ENCODE measurements at places on chromosomes 6 and 20.
A peak's percentile ranks its signal among the peaks of the same experiment; 100 is the strongest.

GRCh38 chr20:51532577-51533191 lies 9.8 kb downstream of the NFATC2 start:
- DNase-seq: no peak

DNA sequence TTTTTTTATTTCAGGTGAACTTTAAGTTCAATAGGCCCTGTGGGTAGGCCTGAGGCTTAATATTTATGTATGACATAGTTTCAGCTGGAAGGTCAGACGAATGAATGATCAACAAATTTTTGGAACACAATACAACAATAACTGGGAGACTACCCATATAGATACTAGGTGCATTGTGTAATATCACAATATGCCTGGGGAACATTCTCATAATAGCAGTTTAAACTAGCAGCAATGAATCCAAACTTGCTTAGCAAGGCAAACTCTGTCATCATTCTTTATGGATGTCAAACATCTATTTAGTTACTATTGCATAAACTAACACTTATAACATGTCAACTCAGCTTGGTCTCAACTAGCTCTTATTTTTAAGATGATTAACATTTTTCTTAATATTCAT lies 49.3 kb downstream of the ELOVL4 start:
- no peak for DNase-seq

GRCh38 chr6:87900160-87900698 lies 147.4 kb upstream of the SPACA1 start:
- DNase-seq: no peak

GRCh38 chr20:3889489-3890397 lies 556 bp downstream of the PANK2 start:
- peak; percentile 51 for DNase-seq

- DNase-seq: no peak
These were observed 39.7 kb downstream of the TRAM2 start for GRCh38 chr6:52537001-52537753.

DNA sequence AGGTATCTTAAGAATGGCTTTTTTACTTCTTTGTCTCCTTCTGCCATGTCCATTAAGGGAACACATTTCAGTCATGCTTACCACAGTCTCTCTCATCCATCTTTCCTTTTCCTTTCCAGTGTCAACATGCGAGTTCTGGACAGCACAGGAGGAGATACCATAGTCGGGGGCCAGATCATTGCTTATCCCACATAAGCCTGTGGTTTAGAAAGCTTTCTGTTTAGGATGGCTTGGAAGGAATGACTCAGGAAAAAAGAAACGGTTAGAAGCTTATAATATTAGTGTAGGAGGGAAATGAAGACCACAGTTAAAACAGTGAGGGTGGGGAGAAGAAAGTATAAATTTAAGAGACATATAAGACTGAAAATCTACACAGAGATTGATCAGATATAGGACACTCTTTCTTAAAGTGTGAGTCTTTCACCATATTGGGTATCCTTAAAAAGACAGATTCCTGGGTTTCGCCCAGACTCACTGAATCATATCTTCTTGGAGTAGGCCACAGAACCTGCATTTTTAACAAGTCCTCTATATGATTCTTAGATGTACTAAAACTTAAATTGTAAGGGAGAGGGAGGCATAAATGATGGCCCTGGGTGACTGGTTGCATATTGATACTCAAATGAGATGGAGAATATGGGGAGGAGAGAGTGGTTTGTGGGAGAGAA lies 36.1 kb downstream of the DSE start:
- no peak for DNase-seq

- DNase-seq: no peak
These were observed 4.8 kb downstream of the CD93 start for GRCh38 chr20:23081263-23081819.

DNA sequence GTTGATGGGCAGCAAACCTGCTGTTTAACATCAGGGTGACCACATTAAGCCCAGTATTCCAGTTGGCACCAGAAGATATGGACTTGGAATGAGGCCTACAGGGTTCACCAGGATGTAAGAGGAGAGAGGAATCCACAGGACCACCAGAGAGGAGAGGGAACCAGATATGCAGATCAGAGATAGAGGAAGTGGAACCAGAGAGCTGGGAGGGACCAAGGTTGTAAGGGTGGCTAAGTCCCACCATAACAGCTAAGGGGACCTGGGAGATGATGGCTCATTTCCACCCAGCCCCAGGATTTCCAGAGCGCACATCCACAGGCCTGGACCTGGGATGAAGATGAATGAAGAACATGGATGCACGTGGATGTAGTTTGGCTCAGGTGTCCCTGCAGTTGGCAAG lies 11.1 kb downstream of the BTN2A1 start:
- no peak for DNase-seq

GRCh38 chr6:131948692-131949619 lies 2.2 kb downstream of the CCN2 start:
- no peak for DNase-seq

- no peak for DNase-seq
These were observed 49.7 kb downstream of the TNFRSF21 start for GRCh38 chr6:47260021-47260420.

- no peak for DNase-seq
These were observed 16.5 kb downstream of the PXMP4 start for GRCh38 chr20:33703498-33704137.

DNA sequence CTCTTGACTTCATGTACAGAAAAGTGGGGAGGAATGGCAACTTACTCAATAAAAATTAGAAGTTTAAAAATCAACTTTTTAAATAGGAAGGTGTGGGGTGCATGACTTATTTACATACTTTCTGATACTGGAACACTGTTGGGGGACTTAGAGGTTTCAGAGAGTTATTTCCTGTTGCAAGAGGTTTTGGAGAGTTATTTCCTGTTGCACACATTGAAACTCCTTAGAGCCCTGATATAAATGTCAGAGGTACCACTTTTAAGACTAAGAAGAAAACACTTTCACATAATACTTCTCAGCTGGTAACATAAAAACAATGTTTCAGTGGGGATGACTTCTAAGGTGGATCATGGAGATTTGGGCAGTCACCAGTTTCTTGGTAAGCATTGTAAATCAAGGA lies 579.9 kb downstream of the MMUT start:
- DNase-seq: no peak

GRCh38 chr20:37319151-37319671 lies 26.7 kb upstream of the SRC start:
- DNase-seq: no peak

- no peak for DNase-seq
These were observed 6.5 kb upstream of the RBBP8NL start for GRCh38 chr20:62433658-62434497.

DNA sequence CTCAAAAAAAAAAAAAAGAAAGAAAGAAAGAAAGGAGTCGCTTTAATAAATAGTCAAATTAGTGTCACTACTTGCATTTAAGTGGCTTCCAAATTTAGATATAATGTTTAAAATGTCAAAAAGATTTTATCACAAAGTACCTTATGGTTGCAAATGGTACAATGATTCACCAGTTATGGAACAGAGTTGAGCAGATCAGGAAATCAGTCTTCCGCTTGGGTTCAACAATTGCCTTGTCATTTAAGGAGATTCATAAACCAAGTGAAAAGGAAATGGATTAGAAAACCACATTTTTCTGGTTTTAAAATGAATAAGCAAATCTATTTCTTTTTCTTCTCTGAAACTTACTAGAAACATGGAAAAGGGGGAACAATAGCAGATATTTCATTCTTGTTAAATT lies 94.8 kb upstream of the PTPRT start:
- no peak for DNase-seq

DNA sequence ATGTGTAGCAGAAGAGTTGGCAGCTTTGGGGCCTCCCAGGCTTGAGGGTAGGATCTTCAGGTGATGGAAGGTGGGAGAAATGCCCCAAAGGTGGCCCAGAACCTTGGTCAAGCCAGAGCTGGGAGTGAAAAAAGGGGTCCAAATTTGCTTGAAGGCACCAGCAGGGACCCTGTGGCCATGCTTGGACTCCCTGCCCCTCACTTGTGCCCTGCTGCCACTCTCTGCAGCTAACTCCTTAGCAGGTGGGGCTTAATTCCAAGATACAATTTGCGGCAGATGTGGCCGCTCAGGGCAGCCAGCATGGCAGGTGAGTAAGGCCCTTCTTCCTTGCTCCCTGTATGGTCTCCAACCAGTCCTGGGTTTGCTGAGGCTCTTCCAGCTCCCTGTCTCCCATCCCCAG lies 285.0 kb upstream of the RNF24 start:
- no peak for DNase-seq

DNA sequence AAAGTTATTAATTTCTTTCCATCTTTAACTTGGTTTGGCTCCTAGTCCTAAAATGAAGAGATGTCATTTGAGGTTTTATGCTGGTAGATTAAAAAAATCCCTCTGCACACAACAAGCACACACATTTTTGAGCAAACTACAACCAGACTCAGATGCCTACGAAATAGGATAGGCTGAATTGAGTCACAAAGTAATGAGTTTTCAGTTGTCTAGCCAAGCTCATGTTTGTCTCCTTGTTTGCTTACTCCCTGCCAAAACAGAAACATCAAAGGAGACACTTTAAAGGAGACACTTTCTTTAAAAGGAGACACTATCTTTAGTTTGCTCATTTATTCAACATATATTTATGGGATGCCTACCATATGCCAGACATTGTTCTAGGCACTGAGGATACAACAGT lies 56.2 kb downstream of the TPBG start:
- no peak for DNase-seq

- DNase-seq: no peak
These were observed 127.4 kb downstream of the ADGRG6 start for GRCh38 chr6:142429195-142429594.

DNA sequence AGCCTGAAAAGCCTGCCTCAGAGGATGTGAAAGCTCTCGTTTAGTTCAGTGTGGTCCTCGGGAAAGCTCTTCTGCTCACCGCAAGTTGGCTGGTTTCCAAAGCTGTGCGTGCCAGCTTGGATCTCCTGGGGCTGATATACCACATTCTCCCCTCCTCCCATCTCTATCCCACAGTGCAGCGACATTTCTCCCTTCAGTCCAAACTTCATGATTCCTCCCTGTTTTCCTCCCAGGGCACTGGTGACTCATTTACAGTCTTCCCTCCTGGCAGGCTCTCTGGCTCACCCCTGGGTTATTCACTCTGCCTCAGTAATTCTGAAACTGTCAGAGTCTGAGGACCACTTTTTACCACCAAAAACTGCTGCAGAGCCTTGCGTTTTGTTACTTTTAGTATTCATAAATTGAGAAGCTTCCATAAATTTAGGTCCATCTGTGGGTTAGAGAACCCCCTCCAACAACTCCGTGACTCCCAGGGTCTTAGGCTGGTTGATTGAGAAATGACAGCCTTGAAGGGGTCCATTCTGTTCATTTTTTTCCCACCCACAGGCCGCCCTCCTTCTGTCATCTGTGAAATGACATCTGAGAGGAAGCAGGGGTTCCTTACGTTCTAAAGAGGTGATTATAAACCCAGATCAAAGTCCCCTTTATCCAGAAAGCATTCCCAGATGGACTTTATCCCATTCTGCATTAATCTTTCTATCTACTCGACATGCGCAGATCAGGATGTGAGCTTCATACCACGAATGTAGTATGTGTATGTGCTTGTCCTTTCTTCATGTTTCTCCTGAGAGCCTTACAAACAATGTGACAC lies 6.1 kb downstream of the TRIM10 start:
- DNase-seq: no peak

- DNase-seq: no peak
These were observed 24.8 kb downstream of the C6orf62 start for GRCh38 chr6:24694198-24694597.

- no peak for DNase-seq
These were observed 57.0 kb upstream of the EPB41L1 start for GRCh38 chr20:36097337-36098151.

DNA sequence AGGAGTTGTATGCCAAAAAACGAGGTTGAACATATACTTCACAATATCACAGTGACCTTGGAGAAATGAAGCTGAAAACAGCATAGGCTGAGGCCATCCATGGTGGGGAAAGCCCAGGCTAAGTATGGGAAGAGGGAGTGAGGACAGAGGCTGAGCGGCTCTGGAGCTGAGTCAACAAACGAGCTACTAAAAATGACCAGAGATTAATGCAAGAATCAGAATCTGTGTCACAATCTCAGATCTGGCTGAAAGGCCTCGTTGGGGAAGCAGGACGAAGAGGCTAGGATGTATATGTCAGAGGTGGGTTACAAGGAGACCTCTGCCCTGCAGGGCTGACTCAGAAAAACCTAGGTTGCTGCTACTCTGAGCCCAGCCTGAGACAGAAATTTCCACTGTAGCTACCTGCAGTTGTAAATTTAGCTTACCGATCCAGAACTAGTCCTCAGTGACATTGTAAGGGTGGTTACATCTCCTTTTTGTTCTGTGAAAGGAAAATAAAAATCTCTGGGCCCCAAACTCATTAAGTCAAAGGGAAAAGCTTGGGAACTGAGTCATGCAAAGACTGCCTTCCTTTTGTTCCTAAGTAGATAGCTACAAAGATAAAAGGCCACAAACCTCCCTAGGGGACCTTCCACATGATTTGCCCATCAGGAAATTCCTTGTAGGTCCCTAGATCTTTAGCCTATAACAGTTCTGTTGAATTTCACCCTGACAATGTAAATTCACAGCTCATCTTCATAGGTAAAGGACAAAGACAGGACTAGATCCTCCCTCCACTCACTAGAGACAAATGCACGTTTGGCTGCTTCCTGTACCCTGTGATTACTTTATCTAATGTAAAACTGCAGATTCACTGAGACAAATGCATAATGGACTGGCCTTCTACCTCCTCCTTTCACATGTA lies 8.5 kb upstream of the TUBB2A start:
- DNase-seq: no peak

GRCh38 chr6:19719691-19720128 lies 117.5 kb upstream of the ID4 start:
- DNase-seq: no peak

DNA sequence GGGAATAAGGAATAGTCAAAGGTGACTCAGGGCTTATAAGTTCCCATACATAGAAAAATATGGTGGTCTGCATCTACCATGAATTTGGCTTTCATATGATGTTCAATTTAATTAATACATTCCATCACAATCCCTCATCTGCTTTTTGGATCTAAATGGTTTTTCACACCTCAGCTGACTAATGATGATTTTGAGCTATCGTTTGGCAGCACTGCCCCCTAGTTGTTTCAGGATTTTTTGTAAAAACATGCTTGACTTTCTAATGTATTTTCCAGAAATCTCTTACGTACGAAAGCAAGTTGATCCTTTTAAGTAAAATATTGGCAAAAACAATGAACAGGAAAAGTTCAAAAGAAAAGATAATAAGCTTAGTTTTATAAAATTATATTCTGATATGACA lies 408.6 kb upstream of the ADGRB3 start:
- no peak for DNase-seq

- DNase-seq: no peak
These were observed 289.4 kb downstream of the THBS2 start for GRCh38 chr6:168964138-168964835.

- DNase-seq: no peak
These were observed 8.6 kb downstream of the BPIFB3 start for GRCh38 chr20:33062105-33062824.

DNA sequence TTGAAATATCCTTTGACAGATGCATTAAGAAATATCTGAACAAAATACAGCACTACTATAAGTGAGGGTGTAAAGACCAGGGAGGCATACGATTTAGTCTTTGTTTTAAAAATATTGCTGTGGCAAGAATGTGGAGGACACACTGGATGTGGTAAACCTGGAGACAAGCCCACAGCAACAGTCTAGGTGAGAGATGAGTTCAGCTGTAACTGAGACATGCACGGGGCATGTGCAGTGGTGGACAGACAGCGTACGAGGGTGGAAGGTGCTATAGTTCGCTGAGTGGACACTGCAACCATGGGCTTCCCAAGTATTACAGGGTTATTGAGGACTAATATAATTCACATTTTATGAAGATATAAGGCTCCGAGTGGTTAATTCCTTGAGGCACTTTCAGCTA lies 1.8 kb downstream of the NANP start:
- DNase-seq: no peak
